ENCODE measurements at places on chromosomes 13 and 19. TPM values are rescaled to one million over a fixed set of nuclear protein-coding genes. Genes with fewer than 3 reads are reported as not detected.

GRCh38 chr13:74891610-74892009 lies 590.4 kb downstream of the TBC1D4 start:
- no peaks in the 10 kb centered on the region for H3K36me3 ChIP-seq
- no peak overlapping the region for H3K27ac ChIP-seq
- no peaks in the 10 kb centered on the region for H3K4me1 ChIP-seq
- H3K4me3 ChIP-seq: no peak overlapping the region

DNA sequence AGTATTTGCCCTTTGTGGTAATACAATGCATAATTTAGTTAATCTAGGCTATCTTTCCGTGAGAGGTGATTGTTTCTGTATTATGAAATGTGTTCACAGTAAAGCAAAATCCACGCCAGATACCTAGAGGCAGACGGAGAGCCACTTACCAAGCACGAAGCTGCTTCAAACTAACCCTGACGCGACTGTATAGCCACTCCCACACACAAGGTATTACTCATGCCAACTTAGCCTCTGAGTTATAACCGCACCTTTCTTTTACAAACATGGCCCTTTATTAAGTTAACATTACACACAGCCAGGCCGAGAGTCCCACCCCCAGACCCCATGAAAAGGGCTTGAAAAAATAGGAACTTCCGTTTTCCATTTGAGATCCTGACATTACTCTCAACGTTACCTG lies 185.7 kb downstream of the ABCC4 start:
- H3K36me3 ChIP-seq: no peaks in the 10 kb centered on the region
- no peaks in the 10 kb centered on the region for H3K4me1 ChIP-seq
- H3K27me3 ChIP-seq: no peaks in the 10 kb centered on the region
- H3K4me3 ChIP-seq: no peak overlapping the region
- H3K27ac ChIP-seq: no peak overlapping the region

DNA sequence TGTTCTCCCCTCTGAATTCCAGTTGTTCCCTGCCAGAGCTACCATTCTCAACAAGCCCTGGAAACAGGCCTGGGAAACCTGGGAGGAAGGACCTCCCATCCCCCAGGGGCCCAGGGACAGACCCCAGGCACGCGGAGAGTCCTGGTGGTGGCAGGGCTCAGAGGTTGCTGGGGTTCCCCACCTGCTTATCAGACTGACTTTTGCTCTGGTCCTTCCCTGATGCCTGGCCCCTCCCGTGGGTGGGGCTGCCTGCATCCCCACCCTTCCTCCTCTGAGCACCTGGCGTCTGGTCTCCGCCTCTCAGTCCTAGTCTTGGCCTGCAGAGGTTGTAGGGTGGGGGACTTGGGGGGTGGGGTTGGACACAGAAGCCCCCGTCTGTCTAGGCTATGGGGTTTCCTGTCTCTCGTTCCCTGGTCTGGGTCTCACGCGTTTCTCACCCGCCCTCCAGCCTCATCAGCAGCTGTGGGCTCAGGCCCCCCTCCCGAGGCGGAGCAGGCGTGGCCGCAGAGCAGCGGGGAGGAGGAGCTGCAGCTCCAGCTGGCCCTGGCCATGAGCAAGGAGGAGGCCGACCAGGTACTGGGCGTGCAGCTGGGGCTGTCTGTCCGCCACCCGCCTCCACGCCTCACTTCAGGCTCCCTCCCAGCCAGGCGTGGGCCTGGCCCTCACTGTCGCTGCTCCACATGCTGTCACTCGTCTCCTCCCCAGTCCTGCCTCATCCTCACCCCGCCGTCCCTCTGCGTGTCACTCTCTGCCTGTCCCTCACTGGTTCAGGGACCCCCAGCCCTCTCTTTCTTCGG lies 13.6 kb downstream of the EPN1 start:
- no peaks in the 10 kb centered on the region for H3K27me3 ChIP-seq
- H3K36me3 ChIP-seq: peaks cover 82% of the 10 kb centered on the region
- no peak overlapping the region for H3K4me3 ChIP-seq
- peak; percentile 63 for DNase-seq

DNA sequence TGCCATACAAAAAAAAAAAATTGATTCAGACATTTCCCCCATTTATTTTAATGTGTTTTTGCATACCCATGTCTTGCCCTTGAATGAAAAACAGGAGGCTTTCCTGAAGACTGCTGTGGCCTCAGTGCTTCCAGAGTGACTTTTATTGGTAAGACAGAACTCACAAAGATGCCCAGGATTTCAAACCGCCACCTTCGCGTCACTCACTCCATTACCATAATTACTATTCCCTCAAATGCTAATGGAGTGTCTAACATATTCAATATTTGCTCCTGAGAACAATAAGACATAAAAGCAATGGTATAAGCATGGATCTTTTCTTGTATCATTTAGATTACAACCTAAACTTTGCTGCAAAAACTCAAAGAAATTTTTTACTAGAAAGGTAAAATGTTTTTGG lies 282.2 kb upstream of the SOX21 start:
- no peak overlapping the region for H3K27ac ChIP-seq
- no peak overlapping the region for H3K4me3 ChIP-seq
- H3K4me1 ChIP-seq: no peaks in the 10 kb centered on the region

GRCh38 chr13:93341517-93341916 lies 114.9 kb downstream of the GPC6 start:
- H3K4me1 ChIP-seq: no peaks in the 10 kb centered on the region
- no peaks in the 10 kb centered on the region for H3K27me3 ChIP-seq
- H3K4me3 ChIP-seq: no peak overlapping the region
- H3K36me3 ChIP-seq: no peaks in the 10 kb centered on the region
- no peak overlapping the region for H3K27ac ChIP-seq

DNA sequence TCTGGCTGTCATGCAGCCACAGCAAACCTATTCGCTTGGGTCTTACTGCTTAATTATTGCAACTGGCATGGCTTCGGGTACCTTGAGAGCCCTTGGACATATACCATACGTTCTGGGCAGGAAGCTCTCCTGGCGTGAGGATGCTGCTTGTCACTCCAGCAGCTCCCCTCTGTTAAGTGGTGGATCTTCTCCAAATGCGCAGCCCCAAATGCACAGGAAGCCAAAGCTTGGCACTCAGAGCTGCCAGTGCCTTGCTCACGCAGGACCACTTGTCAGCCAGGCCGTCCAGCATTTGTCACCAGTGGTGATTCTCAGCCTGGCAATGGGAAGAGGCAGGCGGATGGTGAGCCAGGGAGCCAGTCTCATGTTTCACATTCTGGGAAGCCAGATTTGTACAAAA lies 158.6 kb downstream of the KATNAL1 start:
- H3K4me1 ChIP-seq: no peaks in the 10 kb centered on the region
- no peaks in the 10 kb centered on the region for H3K27me3 ChIP-seq
- no peak overlapping the region for H3K27ac ChIP-seq
- no peaks in the 10 kb centered on the region for H3K36me3 ChIP-seq
- no peak overlapping the region for H3K4me3 ChIP-seq
- no peak for DNase-seq

The ZNF737 gene
- 16.5 TPM for total RNA-seq

The PEG3 gene
- 5.7 TPM for total RNA-seq

The NCLN gene
- 71.4 TPM for total RNA-seq

The DCT gene
- not detected for total RNA-seq

The CYP4F2 gene
- total RNA-seq: not detected

The TMEM150B gene
- 23.9 TPM for total RNA-seq

The SELENOV gene
- not detected for total RNA-seq

The SPHK2 gene
- 23.3 TPM for total RNA-seq

The ATP8B3 gene
- 0.64 TPM for total RNA-seq

The ZNF43 gene
- 12.9 TPM for total RNA-seq

All from upper lobe of right lung (tissue), 1 donor.